ENCODE measurements at places on chromosomes 12 and 14. TPM values are rescaled to one million over a fixed set of nuclear protein-coding genes. Genes with fewer than 3 reads are reported as not detected.

The GLIPR1L1 gene
- not detected for total RNA-seq

The REP15 gene
- total RNA-seq, result 0.54 TPM

The ARHGDIB gene
- total RNA-seq, result 8.5 TPM

The CREBL2 gene
- total RNA-seq, result 38.4 TPM

The PAPLN gene
- total RNA-seq, result 0.22 TPM

The KRT76 gene
- not detected for total RNA-seq

The SLC24A4 gene
- not detected for total RNA-seq

Measured in GM23248 (cell line).